ENCODE measurements at places on chromosomes 11 and 22.

DNA sequence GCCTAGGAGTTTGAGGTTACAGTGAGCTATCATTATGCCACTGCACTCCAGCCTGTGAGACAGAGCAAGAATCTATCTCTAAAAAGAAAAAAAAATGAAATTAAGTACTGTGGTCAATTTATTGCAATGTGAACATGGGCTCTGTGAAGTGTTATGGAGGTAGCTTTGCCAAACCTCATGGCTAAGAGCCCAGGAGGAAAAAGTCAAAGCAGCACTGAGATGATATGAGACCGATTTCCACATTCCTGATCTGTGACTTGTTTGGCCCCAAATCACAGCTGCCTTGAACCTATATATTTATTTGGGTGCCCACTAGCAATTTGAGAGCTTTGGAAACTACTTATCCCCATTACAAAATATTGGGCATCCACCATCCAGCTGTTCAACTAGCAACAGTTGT, 29.8 kb upstream of the TMEM135 start:
- no peak for DNase-seq

- no peak for DNase-seq
Observed at GRCh38 chr11:131854391-131854790, 484.0 kb downstream of the NTM start.

GRCh38 chr11:2526808-2527381, 82.1 kb downstream of the KCNQ1 start:
- no peak for DNase-seq

- no peak for DNase-seq
Observed at GRCh38 chr11:59857439-59858434, 8.6 kb downstream of the TCN1 start.

DNA sequence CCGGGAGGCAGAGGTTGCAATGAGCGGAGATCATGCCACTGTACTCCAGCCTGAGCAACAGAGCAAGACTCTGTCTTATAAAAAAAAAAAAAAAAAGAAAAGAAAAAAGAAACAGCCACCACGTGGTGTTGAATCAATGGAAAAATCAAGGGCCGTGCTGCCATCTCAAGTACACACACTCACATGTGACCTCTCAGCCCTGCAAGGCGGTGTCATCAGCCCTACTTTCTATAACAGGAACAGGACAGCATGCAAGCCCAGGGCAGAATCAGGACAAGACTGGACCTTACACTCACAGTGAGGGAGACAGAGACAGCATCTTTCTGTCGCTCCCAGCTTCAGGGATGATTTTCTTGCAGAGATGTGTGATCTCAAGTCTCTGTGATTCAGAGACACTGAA, 179.6 kb downstream of the MPPED1 start:
- no peak for DNase-seq

DNA sequence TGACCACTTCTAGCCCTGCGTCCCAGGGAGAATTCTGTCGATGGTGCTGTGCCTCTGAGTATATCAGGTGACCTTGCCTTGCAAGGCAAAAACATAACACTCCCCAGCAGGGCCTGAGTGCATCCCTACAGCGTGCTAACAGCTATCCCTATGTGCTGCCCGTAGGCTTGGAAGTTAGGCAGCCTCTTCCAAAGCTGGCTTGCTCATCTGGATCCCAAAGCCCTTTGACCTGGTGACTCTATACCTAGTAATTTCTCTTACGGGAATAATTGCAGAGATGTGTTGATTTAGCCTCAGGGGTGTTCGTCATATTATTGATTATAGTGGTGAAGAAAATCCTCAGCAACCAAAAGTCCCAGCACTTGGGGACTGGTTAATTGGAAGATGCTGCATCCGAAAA, 32.6 kb upstream of the CRYBB3 start:
- DNase-seq = no peak

DNA sequence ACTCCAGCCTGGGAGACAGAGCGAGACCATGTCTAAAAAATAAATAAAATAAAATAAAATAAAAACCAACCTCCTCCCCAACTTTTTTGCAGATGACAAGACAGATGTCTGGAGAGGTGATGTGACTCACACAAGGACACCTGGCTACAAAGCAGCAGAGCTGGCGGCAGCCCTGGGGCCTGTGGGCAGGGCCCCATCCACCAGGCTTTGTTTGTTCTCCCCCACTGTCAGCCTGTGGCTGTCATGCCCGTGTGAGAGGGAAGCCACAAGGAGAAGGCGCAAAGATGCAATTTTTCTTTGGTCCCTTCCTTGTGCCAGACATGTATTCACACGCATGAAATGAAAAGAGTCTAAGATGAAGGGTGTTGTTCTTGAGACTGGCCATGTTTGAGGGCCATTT, 16.6 kb downstream of the CD59 start:
- no peak for DNase-seq

DNA sequence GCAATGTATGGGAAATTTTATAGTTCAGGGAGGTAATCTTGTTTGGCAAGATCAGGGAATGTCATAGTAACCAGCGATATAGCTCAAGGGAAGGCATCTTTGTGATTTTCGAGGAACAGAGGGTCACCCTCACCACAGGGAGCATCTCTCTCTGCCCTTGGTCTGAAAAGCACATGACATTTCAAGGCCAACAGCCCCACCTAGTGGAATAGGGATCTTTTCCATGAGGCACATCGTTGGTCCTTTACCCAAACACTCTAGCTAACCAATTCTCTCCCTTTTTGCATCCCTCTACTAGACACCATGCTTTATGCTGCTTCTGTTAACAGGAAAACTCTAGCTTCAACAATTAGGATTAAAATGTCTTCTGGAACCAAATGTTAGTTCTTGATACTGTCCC, 179.0 kb downstream of the GRM5 start:
- DNase-seq = peak; percentile 45

DNA sequence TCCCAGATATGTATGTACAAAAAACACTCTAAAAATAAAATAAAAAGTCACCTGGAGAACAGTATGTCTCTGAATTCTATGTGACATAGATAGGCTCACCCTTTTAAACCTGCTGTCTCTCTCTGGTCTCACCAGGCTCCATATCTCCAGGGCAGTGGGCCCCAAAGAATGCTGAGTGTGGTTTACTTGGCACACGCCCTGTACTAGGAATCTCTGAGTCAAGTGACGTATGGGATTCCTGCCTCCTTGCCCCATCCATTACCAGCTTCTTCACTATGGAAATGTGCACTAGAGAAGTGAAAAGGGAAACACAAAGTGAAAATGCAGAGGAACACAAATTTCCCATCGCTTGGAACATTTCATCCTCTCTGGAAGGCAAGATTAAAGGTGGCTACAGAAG, 722.2 kb upstream of the TENM4 start:
- peak; percentile 79 for DNase-seq

GRCh38 chr22:49100773-49101172, 726.9 kb downstream of the BRD1 start:
- DNase-seq = no peak

DNA sequence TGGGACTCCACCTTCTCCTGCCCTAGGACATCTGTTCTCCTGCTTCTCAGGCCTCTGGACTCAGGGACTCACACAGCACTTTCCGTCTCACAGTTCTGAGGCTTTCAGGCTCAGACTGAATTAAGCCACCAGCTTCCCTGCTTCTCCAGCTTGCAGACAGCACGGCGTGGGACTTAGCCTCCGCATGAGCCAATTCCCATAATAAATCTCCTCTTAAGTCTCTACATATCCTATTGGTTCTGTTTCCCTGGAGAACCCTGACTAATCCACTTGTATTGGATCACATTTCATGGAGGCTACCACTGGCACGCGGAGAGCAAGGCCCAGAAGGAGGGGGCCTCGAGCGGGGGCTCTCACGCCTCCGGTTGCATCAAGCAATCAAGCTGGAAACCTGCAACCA, 1313.6 kb downstream of the TBC1D22A start:
- no peak for DNase-seq

DNA sequence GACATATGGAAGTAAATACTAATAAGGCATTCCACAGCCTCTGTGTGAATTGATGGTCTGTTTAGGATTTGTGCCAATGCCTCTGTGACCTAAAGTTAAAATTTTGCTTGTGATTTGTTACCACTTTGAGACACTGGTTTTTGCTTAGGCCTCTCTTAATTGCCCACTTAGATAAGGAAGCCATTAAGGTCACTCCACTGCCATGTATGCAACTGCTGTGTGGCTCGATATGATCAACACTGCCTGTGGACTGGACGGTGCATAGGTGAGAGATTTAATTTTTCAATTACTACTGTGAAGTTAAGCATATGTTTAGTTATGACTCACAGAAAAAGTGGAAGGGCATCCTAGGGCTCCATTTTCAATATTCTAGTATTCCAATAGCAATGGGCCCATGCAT, 36.9 kb downstream of the CSRP3 start:
- DNase-seq = no peak

- peak; percentile 84 for DNase-seq
Observed at GRCh38 chr11:110376711-110377324, 52.9 kb upstream of the FDX1 start.

- peak; percentile 43 for DNase-seq
Observed at GRCh38 chr22:50270666-50271394, 650 bp upstream of the MAPK11 start.

DNA sequence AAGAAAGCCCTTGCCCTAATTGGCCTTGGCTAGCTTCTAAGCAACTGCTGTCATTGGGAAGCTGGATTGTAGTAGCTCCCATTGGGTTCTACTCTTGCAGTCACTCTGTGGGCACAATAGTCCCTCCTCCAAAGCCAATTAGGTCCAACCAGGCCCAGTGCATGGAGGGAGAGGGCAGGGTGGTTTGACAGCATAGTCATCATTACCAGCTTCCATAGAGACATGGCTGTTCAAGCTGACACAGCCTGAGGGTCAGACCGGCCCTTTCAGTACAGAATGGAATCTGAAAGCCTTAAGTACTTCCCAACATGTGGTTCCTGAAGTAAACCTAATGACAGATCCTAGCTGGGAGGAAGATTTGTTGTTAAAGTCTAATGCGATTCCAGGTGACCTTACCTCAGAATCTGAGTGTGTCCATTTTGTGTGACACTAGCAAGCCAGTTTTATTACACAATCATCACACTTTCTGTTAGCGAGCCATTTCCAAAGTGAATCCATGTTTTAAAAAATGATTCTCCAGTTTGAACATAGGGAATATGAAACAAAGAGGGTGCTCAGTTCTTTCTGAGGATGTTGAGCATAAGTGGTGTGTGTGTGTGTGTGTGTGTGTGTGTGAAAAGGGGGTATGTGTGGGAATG, 6.9 kb downstream of the PLET1 start:
- DNase-seq = no peak

GRCh38 chr11:131658952-131659351, 288.5 kb downstream of the NTM start:
- DNase-seq = no peak

DNA sequence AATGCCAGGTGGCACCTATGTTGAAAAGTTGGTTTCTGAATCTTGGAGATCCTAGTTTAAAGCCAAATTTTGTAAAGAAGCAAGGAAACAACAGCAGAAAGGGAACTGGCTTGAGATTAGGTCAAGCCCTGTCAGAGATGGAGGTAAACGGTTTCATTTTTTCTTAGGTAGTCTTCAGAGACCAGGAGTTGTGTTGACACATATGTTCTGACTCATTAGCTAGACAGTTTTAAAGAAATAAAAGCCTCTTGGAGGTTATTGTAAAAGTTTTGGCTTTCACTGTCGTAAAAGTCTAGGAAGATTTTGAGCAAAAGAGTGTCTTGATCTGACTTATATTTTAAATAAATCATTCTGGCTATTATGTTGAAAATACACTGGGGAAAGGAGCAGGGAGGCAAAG, 151.5 kb upstream of the CTSC start:
- no peak for DNase-seq

DNA sequence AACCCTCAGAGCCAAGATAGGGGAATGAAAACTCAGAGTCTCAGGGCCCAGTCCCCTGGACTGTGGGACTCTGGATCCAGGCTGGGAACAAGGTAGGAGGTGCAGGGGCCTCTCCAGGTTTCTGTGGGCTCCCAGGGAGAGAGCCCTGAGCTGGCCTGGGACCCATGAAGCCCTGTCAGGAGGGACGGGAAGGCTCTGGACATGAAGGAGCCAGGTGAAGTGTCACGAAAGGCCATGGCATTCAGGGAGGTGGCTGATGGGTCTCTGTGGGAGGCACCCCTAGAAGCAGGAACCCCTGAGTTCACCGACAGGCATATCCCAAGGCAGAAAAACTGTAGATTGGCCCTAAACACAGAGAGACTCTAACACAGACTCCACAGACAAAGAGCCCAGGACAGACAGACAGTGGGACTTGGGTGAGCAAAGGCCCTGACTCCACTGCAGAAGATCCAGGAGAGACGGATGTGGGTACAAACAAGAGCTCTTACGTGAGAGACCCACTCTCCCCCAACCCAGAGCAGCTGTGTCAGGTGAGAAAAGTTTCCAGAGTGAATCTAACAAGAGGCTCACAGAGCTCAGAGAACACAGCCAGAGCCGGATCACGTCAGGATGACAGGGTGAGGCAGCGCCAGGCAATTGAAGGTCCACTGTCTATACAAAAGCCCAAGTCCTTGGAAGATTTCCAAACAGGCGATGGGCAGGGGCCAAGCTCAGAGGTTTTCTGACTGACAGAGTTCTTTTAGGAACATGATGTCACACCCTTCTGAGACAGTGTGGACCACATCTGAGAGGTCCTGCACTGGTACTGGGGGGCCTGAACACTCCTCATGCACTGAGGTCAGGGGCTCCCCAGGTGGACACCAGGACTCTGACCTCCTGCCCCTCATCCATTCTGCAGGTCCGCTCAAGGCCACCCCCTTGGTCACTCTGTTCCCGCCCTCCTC, 27.4 kb downstream of the IGLL5 start:
- no peak for DNase-seq

DNA sequence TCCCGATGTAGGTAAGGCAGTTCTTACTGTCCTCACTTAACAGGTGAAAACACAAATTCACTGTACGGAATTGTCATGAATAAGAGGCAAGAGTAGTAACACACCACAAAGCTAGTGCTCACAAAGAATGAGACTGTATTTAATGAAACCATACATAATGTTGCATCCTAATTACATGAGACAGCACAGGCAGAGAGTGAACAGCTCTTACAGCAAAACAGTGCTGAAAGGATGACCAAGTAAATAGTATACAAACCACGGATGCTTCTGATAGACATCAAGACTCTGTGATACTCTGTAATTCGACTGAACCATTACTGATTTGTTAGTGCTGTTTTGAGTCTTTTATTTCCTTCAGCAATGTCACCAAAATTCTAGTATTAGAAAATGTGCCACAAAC, 282.3 kb downstream of the TTC28 start:
- DNase-seq = no peak

- DNase-seq = no peak
Observed at GRCh38 chr11:15923183-15923582, 433.2 kb downstream of the SOX6 start.

- DNase-seq = peak; percentile 82
Observed at GRCh38 chr22:45553351-45554039, 50.8 kb downstream of the FBLN1 start.

DNA sequence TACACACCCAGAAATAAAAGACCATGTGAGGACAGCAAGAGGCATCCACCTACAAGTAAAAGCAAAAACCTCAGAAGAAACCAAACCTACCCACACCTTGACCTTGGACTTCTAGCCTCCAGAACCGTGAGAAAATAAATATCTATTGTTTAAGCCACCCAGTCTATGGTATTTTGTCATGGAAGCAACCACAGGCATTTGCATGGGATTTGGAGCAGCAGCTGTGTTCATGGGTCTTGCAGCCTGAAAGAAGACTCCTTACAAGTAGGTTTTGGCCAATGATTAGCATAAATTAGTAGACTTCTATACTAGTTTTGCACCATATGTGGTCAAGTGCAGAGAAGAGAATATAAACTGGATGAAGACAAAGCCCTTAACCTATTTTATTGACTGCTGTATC, 27.9 kb downstream of the FSHB start:
- peak; percentile 23 for DNase-seq

GRCh38 chr22:17493419-17493981, 69.8 kb upstream of the SLC25A18 start:
- no peak for DNase-seq

- no peak for DNase-seq
Observed at GRCh38 chr11:114058026-114058706, 1.3 kb upstream of the ZBTB16 start.

Measured in H4 (cell line).